ENCODE measurements at places on chromosomes 2 and 18.

GRCh38 chr2:182228073-182228473 is 198.8 kb downstream of the PDE1A start:
- no peak for DNase-seq

GRCh38 chr2:218129458-218130135 is 3.8 kb downstream of the CXCR2 start:
- DNase-seq: no peak

- DNase-seq: no peak
Measured at GRCh38 chr2:133152801-133153200, 415.5 kb downstream of the NCKAP5 start.

GRCh38 chr2:112541315-112542122 is 746 bp upstream of the POLR1B start:
- DNase-seq: peak; percentile 20

DNA sequence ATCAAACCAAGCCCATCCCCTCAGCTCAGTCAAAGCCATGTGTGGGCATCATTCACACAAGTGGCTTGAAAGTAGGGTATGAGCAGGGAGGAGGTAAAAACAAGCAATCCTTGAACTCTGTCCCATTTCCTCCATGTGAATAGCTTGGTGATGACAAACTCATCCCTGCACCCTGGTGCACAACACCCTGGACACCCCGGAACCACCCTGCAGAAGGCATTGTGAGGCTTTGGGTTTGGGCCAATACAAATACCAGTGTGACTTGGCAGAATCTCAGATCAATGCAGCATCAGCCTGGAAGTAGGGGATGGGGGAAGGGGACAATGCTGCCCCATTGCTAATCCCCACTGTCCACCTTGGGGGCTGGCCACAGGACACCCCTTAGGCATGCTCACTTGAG is 28.6 kb downstream of the TGFA start:
- DNase-seq: no peak

GRCh38 chr2:11515490-11515981 is 18.3 kb upstream of the GREB1 start:
- no peak for DNase-seq

- DNase-seq: no peak
Measured at GRCh38 chr2:1219901-1220573, 193.2 kb upstream of the TPO start.

Measured in activated CD4-positive, alpha-beta T cell treated with anti-CD3 and anti-CD28 coated beads, Interleukin-2, amount 50 U/mL, for 48 hours (primary cell).